Stimulated activated CD4-positive, alpha-beta T cell treated with anti-CD3 and anti-CD28 coated beads, Interleukin-2, amount 100 ng/mL, for 4 hours (primary cell): ENCODE measurements at places on chromosomes 1 and 21.

GRCh38 chr1:201539561-201540431 is 869 bp downstream of the NAV1 start:
- DNase-seq: no peak

DNA sequence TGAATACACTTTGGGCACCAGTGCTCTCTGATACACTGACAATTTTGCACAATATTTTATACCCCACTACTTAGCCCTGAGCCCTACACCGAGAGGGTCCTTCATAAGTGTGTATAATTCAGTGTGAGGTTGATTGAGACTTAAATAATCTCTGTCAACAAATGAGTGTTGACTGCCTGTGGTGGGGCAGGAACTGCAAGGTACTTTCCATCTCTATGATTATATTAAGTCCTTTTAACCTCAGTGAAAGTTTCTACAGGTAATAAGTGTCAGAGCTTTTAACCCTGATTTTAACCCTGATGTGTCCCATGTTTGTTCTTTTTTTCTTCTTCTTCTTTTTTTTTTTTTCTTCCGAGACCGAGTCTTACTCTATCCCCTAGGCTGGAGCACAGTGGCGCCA is 5.8 kb downstream of the CASQ1 start:
- DNase-seq: no peak

GRCh38 chr1:162151900-162152829 is 82.7 kb downstream of the NOS1AP start:
- DNase-seq: no peak

DNA sequence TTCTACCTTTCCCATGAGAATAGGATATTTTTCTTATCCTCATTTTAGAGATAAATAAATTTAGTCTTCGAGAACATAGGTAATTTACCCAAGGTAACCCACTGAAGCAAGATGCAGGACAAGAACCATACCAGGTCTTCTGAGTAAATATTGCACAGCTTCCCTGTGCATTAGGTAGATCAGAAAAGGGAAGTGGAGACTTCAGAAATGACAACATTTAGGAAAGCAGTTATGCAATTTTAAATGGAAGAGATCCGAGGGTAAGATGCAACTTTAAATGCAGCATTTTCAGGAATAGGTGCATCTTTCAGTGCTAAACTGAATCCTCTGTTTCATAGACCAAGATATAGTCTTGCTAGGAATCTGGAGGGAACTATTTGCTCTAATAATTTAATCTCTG is 206.4 kb upstream of the SGIP1 start:
- DNase-seq: no peak

- no peak for DNase-seq
Observed at GRCh38 chr1:228982637-228983036, 247.4 kb downstream of the RHOU start.

- DNase-seq: no peak
Observed at GRCh38 chr21:36694593-36695282, 4.2 kb upstream of the SIM2 start.

- no peak for DNase-seq
Observed at GRCh38 chr1:182927693-182928433, 25.1 kb downstream of the SHCBP1L start.

DNA sequence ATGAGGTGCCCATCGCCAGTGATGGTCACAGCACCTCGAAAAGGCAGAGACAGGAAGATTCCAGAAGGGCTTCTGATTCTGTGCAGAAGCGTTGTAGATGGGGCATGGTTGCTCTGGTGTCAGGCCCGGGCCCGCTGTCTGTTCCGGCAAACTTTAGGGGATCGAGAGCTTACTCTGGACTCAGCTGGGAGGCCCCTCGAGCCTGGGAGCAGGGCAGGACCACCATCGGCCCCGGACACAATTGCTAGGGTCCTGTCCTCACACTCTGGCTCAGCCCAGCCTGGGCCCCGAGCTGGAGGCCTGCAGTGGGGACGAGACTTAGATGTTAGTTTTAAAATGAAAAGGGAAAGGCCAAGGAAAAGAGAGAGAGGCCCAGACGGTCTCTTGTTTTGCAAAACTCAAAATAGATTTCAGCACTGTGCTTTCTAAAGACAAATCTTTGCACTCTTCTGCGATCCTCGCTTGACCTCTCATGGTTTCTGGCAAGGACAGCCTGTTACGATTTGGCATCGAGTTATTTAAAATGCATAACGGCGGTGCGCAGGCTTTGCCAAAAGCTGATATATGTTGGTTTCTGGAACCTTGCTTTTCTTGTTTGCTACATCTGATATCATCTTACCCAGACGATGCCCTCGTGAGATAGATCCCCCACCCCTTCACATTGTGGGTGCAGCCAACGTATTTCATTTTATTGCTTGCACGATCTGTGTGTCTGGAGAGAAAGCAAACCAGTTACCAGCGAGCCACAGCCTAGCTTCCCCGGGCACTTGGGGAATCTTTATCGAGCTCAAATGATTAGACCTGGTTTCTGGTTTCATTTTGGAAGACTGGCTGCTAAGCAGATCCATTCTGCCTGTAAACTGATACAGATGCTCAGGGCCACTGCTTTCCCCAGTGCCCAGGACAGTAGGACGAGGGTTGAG is 58.0 kb downstream of the PRDM16 start:
- no peak for DNase-seq

GRCh38 chr1:52920791-52921291 is 699 bp downstream of the ECHDC2 start:
- DNase-seq: no peak

GRCh38 chr1:47340227-47340626 is 6.6 kb downstream of the CMPK1 start:
- DNase-seq: no peak

GRCh38 chr1:1777583-1777899 is 729 bp downstream of the NADK start:
- no peak for DNase-seq
